MG63 (cell line): ENCODE measurements at places on chromosomes 7 and 10. TPM values are rescaled to one million over a fixed set of nuclear protein-coding genes. Genes with fewer than 3 reads are reported as not detected.

PBLD gene
- 2.5 and 3.4 TPM in 2 replicates for total RNA-seq

CDHR1 gene
- not detected in 2 replicates for total RNA-seq

IFIT3 gene
- total RNA-seq: 32.0 and 47.1 TPM in 2 replicates

GSAP gene
- 0.74 and 2.3 TPM in 2 replicates for total RNA-seq

ATP6V0E2 gene
- total RNA-seq: 18.4 and 21.9 TPM in 2 replicates

HHEX gene
- 4.2 and 9.6 TPM in 2 replicates for total RNA-seq

EPO gene
- not detected in 2 replicates for total RNA-seq

TLX1 gene
- not detected in 2 replicates for total RNA-seq

MOGAT3 gene
- total RNA-seq: not detected in 2 replicates

FEZF1 gene
- total RNA-seq: not detected in 2 replicates

ATRNL1 gene
- 0.79 and 1.7 TPM in 2 replicates for total RNA-seq

PDE6C gene
- total RNA-seq: not detected in 2 replicates

OR6B1 gene
- not detected in 2 replicates for total RNA-seq

PIP gene
- total RNA-seq: not detected in 2 replicates

TMEM225B gene
- not detected in 2 replicates for total RNA-seq

ANKRD2 gene
- total RNA-seq: not detected in 2 replicates

TUBB8 gene
- total RNA-seq: not detected in 2 replicates

ADAM22 gene
- not detected in 2 replicates for total RNA-seq

HTRA1 gene
- 26.0 and 40.8 TPM in 2 replicates for total RNA-seq

ATOH7 gene
- not detected in 2 replicates for total RNA-seq

GRCh38 chr10:71213761-71214440 lies 1.5 kb downstream of the UNC5B start:
- no peak for DNase-seq

- DNase-seq: no peak
These were observed 17.5 kb downstream of the VPS50 start for GRCh38 chr7:93249491-93250148.

GRCh38 chr10:33309406-33309805 lies 25.1 kb downstream of the NRP1 start:
- no peak for DNase-seq

GRCh38 chr10:71077796-71078453 lies 134.4 kb upstream of the UNC5B start:
- DNase-seq: no peak

DNA sequence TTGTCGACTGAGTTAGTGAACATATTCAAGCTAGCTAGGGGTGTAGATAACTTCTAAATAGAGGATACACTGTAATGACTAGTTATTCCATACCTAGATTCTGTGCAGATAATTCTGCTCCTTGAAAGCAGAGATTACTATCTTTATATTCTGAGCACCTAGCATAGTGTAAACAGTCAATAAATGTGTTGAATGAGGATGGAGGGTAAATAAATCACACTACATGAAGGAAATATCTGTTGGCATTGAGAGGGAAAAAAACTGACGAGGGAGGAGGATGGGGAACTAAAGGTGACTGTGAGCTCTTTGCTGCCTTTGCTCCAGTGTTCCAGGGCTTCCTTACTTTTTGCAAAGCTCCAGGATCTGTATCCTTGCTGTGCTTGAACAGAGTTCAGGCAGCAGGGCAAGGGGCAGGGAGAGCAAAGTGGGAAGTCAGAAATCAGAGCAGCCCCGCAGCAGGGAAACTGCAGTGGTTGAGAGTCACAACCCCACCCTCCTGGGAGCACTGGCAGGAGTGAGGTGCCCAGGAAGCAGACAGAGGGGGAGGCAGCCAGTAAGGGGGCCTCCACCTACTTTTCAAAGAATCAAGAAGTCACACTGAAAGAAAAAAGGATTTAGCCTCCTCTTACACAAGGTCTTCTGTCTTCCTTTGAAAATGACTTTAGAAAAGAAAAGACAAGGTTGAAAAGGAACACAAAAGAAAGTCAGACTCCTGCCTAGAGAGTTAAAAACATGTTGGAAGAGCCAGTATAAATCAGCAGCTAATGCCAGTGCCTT lies 71.8 kb upstream of the LRRN3 start:
- DNase-seq: no peak

DNA sequence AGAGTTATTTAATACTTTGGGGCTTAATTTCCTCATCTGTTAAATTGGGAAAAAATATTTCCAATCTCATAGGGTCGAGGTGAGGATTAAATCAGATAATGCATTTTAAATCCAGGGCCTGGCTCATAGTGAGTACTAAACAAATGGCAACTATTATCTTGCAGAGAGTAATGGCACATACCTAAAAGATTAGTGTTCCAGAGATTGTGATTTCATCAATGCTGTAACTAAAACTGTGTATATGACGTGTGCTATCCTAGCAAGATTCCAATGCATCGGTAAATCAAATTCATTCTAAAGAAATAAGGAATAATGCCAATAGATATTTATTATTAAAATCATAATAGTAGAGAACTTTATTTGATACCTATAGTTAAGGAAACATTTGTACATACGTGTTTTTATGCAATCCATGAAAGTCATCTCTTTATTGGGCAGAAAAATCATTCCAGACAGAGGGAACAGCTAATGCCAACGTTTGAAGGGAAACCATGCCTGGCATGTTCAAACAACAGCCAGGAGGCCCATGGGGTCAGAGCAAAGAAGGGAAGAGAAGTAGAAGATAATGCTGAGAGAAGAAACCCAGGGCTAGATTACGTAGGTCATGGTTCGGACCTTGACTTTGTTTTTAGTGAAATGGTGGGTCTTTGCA lies 174.8 kb upstream of the AGR3 start:
- DNase-seq: no peak

DNA sequence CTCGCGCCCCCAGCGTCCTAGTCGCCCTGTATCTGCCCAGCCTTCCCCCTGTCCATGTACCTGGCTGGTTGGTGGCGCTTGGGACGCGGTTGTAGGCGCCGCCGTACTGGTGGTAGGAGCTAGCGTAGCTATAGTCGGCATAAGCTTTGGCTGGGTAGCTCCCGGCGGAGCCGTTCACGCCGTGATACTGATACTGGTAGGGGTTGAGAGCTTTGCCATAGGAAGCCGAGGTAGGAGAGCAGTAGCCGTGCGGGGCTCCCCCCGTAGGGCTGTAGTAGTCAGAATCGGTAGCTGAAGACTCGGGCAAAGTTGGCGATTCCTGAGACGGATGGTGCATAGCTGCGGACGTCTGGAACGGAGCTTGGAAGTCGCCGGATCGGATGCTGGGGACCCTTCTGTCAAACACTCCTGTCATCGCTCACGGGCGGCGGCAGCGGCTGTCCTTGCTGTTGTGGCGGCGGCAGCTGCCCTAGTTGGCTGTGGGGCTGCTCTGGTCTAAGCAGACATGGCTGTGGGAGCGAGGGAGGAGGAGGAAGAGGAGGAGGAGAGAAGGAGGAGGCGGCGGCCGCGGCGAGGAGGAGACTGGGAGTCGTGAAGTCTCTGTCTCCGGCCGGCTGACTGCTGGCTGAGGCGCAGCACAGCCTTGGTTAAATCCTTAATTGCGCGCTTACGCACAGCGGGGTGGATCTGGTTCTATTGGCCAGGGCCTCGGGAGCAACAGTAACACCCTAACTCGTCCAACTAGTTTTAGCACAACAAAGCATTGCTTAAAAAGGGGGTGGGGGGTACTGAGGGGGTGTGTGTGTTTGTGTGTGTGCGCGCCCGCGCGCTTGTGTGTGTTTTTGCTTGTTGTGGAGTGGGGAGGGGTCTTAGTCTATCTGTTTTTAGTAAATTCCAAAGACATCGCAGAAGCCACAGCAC lies at the start of gene DLX5:
TSS of gene DLX5 (minus strand) at position 623 of the 921 bp plus-strand sequence. CDS start at position 415, 208 bp downstream.
- DNase-seq: peak; percentile 55

DNA sequence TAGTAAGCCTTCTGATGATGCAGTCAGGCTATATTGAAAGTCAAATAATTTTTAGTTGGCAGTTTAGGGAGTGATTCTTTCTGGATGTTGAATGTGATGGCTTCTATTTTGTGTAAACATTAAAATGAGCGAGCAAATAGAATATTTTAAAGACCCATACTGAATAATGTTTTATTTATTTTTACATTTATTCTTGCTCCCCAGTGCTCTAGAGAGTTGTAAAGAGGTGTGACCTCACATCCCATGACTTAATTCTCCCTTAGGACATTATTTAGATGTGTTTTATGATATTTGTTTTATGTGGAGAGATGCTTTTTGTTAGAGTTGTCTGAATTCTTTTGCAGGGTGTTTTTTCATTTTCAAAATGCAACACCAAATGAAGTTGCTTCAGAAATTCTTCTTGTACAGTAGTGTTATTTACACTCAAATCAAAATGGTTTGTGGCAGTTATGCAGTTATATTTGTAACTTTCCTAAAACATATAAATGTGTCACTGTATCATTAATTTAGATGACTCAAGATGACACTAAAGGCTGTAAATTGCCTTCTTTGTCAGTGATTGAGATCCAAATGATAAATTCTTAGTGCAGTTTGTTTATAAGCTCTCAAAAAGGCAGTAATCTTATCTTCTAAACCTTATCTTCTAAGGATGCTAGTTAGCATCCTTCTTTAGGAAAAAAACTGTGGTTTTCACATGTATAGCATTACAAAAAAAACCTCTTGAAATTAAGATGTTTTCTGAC lies 12.4 kb downstream of the UMAD1 start:
- DNase-seq: no peak

DNA sequence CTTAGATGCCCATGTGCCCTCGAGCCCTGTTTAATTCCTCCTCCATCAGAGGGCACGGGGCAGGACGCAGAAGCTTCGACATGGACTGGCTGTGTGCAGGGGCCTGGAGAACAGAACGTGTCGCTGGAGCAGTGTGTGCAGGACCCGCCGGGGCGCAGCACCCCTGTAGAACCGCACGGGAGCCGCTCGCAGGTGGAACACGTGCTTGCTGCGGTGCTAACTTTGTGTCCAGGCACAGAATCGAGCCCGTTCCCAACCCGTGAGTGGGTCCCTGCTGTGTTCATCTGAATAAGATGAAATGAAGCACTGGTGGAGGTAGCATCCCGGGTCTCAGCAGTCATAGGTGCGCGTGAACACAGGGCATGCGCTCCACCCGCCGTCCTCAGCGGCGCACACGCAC lies 116.9 kb downstream of the WDR37 start:
- no peak for DNase-seq

DNA sequence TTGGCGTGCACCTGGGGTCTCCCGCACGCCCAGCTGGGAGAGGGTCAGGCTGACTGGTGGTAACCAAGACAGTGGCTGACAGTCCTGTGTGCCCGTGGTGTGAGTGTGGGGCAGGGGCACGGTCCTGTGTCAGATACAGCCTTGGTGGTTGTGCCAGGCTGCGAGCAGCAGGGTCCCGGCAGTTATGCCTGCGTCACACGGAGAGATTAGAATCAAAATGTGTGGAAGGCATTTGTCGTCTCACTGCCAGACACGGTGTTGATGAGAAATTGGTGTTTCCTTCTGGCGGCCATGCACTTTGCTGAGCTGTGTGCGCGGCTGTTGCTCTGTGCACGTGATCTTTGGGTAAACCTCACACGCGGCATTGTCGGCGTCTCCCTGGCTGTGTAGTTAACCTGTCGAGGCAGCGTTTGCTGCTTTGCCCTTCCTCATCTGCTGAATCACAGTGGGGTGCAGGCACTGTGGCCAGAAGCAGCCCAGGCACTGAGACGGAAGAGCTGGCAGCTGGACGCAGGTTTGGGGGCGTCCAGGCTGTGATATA lies 87.7 kb downstream of the NKX6-2 start:
- DNase-seq: no peak

GRCh38 chr7:138500892-138501291 lies 40.8 kb downstream of the TRIM24 start:
- no peak for DNase-seq

GRCh38 chr7:42940985-42941847 lies 9.0 kb downstream of the MRPL32 start:
- peak; percentile 47 for DNase-seq

DNA sequence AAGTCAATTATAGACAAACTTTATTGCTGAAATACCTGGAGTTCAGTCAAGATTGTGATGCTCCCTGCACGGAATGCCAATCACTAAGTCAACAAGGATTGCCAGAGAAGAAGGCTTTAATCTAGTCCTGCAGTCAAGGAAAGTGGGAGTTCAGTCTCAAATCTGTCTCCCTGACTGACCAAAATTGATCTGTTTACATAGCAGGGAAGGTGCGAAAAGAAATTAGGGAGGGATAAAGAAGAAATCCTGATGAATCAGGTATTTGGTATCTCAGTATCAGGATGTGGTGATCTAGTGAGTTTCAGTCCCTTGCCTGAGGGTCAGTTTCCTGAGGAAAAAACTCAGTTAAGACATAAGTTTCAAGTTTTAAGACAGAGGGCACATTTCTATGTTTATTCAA lies 2.1 kb upstream of the AKR1D1 start:
- no peak for DNase-seq

- no peak for DNase-seq
These were observed 77.4 kb downstream of the RNLS start for GRCh38 chr10:88505680-88506215.

- no peak for DNase-seq
These were observed 308.7 kb downstream of the ANKRD30A start for GRCh38 chr10:37434091-37434490.

DNA sequence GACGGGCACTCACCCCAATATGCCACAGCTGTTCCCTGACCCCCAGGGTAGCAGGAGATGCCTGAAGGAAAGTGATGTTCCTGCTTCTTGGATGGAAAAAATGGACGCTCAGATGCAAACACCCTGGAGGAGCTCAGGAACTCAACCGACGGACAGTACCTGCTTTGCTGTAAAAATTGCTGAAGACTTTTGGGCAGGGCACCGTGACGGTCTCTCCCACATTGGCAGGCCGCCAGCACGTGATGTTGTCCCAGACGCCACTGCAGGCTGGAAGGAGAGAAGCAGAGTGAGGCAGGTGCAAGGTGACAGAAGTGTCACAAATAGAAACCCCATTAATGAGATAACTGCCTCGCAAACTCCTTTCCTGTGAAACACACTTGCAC lies 35.0 kb downstream of the VIPR2 start:
- no peak for DNase-seq

GRCh38 chr10:77004917-77005564 lies 632.6 kb downstream of the KCNMA1 start:
- DNase-seq: no peak

GRCh38 chr10:5583525-5584175 lies 58.9 kb downstream of the CALML3 start:
- DNase-seq: no peak

- DNase-seq: no peak
These were observed 638.1 kb upstream of the FOXK1 start for GRCh38 chr7:4043988-4044387.

DNA sequence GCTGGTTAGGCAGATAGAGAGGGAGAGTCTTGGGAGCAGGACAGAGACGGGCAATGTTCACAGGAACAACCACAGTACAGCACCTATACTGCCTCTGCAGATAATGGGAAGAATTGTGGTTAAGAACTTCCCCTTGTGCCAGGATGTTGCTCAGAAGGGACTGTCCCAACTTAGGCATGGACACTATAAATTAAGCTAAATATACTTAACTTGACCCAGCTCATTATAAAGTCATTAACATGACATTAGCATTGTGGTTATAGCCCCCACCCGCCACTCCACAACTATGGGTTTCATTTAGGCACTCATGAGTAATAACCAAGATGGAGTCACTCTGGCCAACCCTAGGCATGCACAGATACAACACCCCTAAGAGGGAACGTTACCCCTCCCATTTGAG lies 310.9 kb upstream of the NRG3 start:
- no peak for DNase-seq
